Hematopoietic multipotent progenitor cell treated with erythropoietin and hydrocortisone succinate and interleukin-3 and kit ligand, for 6 days (in vitro differentiated cells): ENCODE measurements at places on chromosomes 1 and 21.

GRCh38 chr1:24420547-24420946 is 4.9 kb downstream of the NIPAL3 start:
- peak; percentile 50 for DNase-seq

DNA sequence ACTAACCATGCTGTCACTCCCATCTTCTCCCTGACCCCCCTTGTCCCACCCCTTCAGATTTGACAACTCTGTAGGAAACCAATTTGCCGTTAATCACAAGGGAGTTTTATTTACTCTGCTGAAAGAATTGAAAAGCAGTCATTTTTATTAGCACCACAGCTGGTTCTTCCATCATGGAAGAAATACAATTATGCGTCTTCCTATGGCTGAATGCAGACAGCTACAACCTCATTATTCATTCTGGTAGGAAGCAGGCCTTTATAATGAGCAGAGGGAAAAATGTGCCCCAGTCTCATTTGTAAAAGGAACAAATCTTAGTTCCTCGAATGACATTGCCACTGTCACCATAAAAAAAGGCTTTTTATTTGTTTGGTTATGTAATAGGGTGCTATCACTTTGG is 35.2 kb downstream of the JUN start:
- DNase-seq = no peak

DNA sequence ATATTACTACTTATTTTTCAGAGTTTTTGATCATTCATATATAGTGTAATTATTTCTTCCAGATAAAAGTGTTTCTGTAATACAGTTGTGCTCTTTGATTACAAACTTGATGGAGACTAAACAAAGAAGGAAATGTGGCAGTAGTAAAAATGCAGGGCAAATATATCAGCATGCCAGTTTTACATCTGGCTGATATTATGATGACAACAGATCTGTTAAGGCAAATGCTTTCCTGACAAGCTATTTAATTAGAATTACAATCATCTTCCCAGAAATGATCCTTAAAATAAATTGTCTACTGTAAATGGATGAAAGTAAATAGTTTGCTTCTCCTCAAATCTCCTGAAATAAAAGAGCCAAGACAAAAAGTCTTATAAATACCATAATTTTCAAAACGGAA is 1659.8 kb downstream of the BRINP3 start:
- DNase-seq = no peak

- no peak for DNase-seq
These were observed 121.4 kb downstream of the PLXNA2 start for GRCh38 chr1:208122612-208123358.

DNA sequence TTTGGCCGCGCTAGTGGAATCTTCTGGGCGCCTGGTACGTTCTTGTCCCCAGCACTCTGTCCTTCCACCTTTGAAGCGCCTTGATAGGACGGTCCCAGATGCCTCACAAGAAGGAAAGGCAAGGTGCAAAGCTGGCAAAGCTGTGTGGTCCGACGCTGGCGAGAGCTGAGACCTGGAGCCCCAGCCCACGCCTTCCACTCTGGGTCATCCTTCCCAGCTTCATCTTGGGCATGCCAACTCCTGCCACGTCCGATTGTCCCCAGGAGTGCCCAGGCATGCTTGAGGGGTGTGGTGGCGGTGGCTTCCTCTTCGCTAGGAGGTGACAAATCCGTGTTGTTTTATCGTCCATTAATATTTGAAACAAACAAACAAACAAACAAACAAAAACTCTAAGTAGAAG is 123.9 kb upstream of the DPYD start:
- DNase-seq = no peak

GRCh38 chr1:184340984-184341383 is 45.8 kb upstream of the C1orf21 start:
- no peak for DNase-seq

GRCh38 chr1:20732071-20732587 is 374 bp downstream of the SH2D5 start:
- DNase-seq = peak; percentile 71
